ENCODE measurements at places on chromosomes 4 and X. TPM values are rescaled to one million over a fixed set of nuclear protein-coding genes. Genes with fewer than 3 reads are reported as not detected.

- no peak for DNase-seq
Measured at GRCh38 chrX:31213941-31214340, 142.1 kb upstream of the FTHL17 start.

- DNase-seq: no peak
Measured at GRCh38 chrX:154142950-154143745, 895 bp upstream of the OPN1LW start.

DNA sequence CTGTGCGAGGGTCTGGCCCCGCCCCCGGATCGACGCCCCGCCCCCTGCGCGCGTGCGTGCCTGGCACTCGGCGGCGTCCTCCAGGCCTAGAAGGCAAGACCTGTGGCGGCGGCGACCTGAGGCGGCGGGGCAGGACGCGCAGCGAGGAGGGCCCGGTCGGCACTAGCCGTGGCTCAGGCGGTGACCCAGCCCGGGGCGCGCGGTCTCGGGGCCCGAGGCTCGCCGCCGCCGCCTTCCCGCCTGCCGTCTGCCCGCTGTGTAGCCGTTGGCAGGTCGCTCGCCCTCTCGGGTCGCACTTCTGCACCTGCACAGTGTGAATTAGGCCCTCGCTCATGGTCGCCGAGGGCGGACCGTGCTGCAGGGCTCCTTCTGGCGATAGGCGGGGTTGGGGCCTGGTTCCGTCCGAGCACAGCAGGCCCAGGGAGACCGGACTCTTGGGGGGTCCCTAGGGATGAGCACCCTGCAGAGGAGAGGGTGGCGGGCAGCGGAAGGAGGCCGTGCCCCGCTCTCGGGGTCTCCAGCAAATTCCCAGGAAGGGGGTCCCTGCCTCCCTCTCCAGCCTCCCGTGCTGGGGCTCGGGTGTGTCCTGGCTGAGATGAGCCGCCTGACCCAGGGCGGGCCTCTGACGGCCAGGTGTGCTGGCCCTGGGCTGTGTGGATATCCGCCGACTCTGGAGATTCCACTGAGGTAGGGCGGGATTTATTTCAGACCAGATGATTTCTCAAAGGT, 557 bp upstream of the FAM53A start:
- no peak for DNase-seq

DNA sequence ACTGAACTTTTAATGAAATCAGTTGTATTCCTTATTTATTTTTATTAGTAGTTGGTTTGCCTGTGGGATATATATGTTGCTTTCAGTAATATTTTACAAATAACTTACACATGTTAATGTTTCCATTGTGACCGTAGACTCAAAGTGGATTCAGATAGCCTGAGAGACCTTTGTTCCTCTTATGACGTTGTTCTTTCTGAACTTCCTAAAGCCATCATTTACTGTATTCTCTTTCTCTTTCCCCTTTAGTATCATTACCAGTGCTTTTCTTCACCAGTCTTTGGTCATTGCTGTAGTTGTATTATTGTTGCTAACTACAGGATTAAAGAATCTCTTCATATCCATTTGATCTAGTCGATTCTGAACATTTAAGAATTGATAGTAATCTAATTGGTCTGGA, 4.3 kb downstream of the STIM2 start:
- DNase-seq: no peak

DNA sequence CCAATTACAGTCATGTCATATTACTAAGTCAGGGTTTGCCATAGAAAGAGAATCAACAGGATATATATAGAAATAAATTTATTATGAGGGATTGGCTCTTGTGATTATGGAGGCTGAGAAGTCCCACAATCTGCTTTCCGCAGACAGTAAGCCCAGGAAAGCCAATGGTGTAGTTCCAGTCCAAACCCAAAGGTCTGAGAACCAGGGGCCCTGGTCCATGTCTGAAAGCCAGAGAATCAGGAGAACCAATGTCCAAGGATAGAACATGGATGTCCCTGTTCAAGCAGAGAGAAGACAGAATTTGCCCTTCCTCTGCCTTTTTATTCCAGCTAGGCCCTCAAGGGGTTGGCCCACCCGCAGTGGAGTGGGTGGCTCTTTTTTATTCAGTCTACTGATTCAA, 25.6 kb downstream of the FABP2 start:
- DNase-seq: no peak

- DNase-seq: no peak
Measured at GRCh38 chrX:136165406-136165805, 18.1 kb downstream of the FHL1 start.

DNA sequence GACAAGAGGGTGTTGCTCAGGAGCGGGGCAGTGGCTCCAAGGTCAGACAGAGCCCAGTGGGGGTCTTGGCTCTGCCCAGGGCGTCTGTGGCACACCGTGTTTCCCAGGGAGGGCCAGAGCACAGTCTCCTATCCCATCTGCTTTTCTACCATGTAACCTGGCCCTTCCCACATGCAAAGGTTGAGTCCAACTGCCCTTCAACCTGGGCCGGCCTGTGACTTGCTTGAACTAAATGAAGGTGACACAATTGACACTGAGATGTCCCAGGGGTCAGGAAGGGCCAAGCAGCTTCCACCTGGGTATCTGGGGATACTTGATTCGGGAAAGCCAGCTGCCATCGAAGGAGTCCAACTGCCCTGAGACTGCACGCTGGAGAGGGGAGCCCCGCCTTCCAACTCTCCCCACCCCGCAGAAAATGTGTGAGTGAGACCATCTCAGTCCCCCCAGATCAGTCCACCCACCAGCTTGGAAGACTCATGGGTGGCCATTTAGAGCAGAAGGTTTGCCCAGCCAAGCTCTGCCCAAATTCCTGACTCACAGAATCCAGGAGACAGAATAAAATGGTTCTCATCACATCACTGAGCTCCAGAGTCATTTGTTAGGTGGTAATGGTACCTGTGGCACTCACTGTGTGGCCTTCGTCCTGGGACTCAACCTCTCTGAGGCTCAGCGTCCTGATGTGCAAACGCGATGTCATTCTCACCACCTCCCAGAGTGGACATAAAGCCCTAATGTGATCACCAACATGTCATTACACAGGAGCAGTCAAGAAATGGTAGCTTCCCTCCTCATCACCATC, 18.1 kb downstream of the PPP2R2C start:
- DNase-seq: no peak

DNA sequence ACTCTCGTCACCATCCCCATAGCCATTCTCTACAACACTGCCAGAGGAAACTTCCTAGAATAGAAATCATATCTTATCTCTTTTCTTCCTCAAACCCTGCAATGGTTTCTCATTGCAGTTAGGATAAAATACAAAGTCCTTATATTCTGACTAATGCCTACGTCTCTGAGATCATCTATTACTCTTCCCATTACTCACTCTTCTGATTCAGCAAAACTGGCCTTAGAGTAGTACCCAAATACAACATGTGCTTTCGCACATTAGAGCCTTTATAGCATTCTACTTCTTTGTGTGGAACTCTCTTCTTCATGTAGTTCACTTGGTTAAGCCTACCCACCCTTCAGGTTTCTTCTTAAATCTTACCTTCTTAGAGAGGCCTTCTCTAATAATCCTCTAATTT, 28.0 kb downstream of the LHFPL1 start:
- DNase-seq: no peak

- no peak for DNase-seq
Measured at GRCh38 chr4:48025005-48025404, 8.4 kb downstream of the NIPAL1 start.

DNA sequence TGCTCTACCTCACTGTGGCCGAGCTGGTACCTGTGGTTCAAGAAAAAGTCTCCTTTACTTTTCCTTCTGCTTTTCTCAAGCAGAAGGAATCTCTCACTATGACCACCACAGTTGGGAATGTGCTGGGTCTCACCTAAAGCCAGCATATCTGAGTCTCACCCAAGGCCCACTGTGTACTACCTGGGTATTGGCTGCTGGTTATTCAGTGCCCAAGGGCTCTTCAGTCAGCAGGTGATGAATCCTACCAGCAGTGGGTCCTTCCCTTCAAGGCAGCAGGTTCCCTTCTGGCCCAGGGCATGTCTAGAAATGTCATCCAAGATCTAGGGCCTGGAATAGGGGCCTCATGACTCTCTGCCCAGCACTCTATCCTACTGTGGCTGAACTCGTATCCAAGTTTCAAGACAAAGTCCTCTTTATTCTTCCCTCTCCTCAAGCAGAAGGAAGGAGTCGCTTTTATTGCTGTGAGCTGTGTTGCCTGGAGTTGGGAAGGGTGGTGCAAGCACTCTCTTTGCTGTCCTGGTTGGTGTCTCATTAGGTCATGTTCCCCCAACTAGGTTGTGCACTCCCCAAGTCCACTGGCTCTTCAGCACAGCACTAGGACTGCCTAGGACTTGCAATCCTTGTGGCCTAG, 6.1 kb downstream of the CXCL10 start:
- DNase-seq: no peak

GRCh38 chrX:40506201-40506985, 74.4 kb upstream of the ATP6AP2 start:
- no peak for DNase-seq

DNA sequence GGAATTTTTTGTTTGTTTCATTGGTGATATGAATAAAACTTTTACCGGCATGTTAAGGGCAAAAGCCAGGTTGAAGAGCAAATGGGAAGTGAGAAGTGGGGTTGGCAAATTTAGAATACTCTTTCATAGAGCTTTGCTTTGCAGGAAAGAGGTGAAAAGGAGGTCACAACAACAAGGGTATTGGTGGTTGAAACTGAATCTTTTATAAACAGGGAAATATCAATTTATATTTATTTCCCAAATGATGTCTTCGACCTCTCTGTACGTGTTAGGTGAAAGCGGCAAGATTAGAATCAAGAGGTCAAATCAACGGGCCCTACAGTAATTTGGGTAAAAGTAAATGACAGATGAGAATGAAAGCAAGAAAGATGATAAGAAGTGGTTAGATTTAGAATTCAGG, 3.4 kb downstream of the SMR3A start:
- DNase-seq: no peak

GRCh38 chr4:83851261-83852084, 315.6 kb downstream of the GPAT3 start:
- no peak for DNase-seq

- no peak for DNase-seq
Measured at GRCh38 chr4:23382879-23383278, 507.0 kb downstream of the PPARGC1A start.

GRCh38 chr4:81084634-81085033, 54.1 kb downstream of the BMP3 start:
- no peak for DNase-seq

ZNF711 gene
- 0.14 TPM for total RNA-seq

TRAM1L1 gene
- total RNA-seq: not detected

TMPRSS11D gene
- total RNA-seq: not detected

ARHGAP36 gene
- not detected for total RNA-seq

MAGEA1 gene
- not detected for total RNA-seq

UNC5C gene
- not detected for total RNA-seq

ARSH gene
- total RNA-seq: not detected
